Stimulated activated CD8-positive, alpha-beta memory T cell treated with anti-CD3 and anti-CD28 coated beads, Interleukin-12 subunit alpha, Interleukin-12 subunit beta, amount 100 ng/mL, for 1 hour (primary cell): ENCODE measurements at places on chromosomes 12 and 14.

DNA sequence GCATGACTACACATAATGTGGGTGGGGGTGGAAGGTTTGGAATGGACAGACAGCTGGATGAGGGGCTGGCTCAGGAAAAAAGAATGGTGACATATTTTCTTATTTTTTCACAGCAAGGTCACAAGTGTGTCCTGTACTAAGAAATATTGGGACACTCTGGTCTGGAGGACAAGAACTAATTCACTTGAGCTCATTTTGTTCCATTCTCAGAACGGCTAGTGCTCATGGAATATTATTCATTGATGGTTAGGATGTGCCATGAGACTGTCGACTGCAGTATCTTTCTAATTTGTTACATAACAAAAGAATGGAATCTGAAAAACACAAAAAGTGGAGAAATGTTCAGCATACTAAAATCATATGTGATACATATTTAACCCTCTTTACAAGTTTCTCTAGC lies 149.5 kb downstream of the BMP4 start:
- DNase-seq: no peak

GRCh38 chr12:114655934-114656749 lies 27.8 kb downstream of the TBX3 start:
- no peak for DNase-seq

DNA sequence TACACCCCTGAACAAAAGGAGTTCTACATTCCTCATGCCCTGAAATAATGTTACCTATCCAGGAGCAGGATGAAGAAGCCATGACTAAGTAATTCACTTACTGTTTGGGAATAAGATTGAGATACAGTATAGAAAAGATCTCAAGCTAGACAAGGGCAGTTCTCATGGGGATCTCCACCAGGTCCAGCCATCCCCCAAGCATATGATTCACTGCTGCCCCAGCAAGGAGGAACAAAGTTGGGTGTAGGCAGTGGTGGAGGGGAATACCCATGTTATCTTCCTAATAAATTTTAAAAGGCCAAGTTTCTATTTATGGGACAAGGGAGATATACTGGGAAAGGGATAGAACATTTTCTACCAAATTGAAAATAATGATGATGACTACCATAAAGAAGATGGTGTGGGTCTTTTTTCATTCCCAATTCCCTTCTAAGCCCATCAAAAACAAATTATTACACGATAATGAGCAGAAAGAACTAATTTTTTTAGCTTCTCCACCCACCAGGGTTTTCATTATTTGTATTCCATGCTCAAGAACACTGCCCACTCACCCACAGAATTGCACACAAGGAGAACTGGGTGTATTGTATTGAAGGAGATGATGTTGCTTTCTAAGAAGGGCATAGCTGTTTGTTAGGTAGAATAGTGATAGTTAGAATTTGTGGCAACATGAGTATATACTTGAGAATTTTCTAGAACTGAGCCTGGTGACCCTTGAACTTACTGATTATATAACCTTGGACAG lies 204.6 kb downstream of the BTG1 start:
- DNase-seq: no peak

- DNase-seq: no peak
Measured at GRCh38 chr14:81005540-81006228, 50.3 kb downstream of the TSHR start.

- no peak for DNase-seq
Measured at GRCh38 chr14:99820702-99821331, 27.6 kb downstream of the EML1 start.

DNA sequence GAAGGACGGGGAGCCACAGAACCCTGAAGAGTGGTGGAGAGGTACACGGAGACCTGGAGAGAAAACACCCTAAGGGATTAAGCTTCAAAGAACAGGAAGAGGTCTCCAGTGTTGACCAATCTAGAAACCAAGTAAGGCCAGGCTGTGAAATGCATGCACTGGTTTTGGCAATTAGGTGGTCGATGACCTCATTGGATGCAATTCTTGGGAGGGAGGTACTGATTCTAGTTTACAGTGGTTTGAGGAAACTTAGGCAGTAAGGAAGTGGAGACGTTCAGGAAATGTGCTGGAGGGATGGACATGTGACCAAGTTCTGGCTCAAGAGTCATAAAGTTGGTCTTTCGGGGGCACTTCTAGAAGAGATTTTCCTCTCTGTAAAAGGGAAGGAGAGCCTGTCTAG lies 91.3 kb upstream of the CEP83 start:
- no peak for DNase-seq

GRCh38 chr14:94380225-94381148 lies 7.9 kb downstream of the SERPINA1 start:
- DNase-seq: no peak
